ENCODE measurements at places on chromosomes 2 and 18.

DNA sequence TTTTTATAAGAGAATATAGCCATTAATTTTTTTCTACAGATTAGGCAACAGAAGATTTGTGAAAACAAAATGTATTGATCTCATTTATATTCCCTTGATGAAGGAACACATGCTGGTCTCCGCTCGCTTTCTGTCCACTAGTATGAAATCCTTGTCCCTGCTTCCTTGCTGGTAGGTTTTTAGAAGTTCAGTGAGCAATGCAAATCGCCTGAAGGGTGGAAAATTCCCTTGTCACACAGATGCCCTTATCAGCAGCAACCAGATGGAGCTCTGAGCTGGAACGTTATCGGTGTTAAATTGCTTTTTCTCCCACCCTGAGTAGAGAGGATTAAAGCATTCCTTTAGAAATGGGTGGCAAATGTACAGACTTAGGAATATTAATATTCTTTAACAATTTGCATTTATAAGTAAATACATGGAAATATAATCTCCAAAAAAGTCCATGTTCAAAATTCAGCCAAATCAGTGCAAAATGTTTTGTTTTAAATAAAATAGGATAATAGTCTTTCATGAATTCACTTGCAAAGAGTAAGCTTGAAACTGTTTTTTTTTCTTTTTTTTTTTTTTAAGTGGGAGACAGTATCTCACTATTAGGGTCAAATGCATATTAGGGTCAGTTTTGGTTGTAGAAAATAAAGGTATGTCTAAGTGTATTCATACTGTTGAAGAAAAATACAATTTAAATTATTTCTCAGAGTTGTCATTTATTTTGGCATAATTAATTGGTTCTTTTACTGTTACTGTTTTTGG, 164.0 kb upstream of the MYO3B start:
- no peak for DNase-seq
- H3K36me3 ChIP-seq, result peaks cover 4% of the 10 kb centered on the region
- no peak overlapping the region for H3K27ac ChIP-seq
- H3K4me1 ChIP-seq, result peaks cover 3% of the 10 kb centered on the region

DNA sequence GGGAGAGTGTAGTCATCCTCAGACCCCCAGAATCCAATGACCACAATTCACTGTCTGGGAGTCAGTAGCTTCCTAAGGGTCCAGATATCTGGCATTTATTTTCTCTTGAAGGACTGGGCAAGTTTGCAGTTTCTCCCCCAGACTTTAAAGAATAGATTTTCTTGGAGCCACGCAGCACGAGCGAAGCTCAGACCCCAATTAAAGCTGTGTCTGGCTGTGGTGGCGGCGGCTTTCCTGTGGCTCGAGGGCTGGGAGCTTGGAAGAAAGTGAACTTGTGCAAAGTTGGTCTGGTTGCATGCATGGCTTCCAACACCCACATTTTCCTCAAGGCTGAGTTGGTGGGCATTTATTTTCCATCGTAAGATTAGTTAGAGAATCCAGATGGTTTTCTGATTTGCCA, 105.0 kb downstream of the ACKR3 start:
- no peak for DNase-seq
- no peak overlapping the region for H3K4me3 ChIP-seq
- H3K27ac ChIP-seq, result no peak overlapping the region

GRCh38 chr2:235773188-235773928, 279.5 kb downstream of the AGAP1 start:
- H3K27me3 ChIP-seq, result no peaks in the 10 kb centered on the region
- H3K27ac ChIP-seq, result no peak overlapping the region
- H3K4me1 ChIP-seq, result no peaks in the 10 kb centered on the region
- no peak for DNase-seq

DNA sequence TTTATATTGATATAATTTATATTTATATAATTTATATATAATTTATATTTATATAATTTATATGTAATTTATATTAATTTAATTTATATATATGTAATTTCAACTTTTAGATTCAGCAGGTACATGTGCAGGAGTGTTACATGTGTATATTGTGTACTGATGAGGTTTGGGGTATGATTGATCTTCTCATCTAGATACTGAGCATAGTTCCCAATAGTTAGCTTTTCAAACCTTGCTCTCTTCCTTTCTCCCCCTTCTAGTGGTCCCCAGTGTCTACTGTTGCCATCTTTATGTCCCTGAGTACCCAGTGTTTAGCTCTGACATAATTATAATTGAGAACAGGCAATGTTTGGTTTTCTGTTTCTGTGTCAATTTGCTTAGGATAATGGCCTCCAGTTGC, 1335.3 kb upstream of the CDH2 start:
- no peak for DNase-seq
- no peaks in the 10 kb centered on the region for H3K27me3 ChIP-seq
- no peaks in the 10 kb centered on the region for H3K4me1 ChIP-seq
- no peak overlapping the region for H3K4me3 ChIP-seq
- no peak overlapping the region for H3K27ac ChIP-seq

GRCh38 chr18:5515011-5515784, 28.6 kb downstream of the EPB41L3 start:
- H3K4me1 ChIP-seq, result peaks cover 2% of the 10 kb centered on the region
- H3K4me3 ChIP-seq, result no peak overlapping the region

DNA sequence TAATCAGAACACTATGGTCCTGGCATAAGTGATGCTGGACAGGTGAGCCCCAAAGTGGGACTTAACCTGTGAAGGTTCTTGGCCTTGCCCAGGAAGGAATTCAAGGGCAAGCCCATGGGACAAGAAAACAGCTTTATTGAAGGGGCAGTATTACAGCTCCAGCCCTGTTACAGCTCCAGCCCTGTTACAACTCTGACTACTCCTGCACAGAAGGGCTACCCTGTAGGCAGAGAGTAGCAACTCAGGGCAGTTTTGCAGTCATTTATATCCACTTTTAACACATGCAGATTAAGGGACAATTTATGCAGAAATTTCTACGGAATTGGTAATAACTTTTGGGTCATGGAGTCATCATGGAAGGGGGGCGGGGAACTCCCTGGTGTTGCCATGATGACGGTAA, 15.7 kb downstream of the IL37 start:
- no peak for DNase-seq
- H3K27me3 ChIP-seq, result no peaks in the 10 kb centered on the region
- H3K27ac ChIP-seq, result no peak overlapping the region
- no peaks in the 10 kb centered on the region for H3K36me3 ChIP-seq
- H3K4me3 ChIP-seq, result no peak overlapping the region

DNA sequence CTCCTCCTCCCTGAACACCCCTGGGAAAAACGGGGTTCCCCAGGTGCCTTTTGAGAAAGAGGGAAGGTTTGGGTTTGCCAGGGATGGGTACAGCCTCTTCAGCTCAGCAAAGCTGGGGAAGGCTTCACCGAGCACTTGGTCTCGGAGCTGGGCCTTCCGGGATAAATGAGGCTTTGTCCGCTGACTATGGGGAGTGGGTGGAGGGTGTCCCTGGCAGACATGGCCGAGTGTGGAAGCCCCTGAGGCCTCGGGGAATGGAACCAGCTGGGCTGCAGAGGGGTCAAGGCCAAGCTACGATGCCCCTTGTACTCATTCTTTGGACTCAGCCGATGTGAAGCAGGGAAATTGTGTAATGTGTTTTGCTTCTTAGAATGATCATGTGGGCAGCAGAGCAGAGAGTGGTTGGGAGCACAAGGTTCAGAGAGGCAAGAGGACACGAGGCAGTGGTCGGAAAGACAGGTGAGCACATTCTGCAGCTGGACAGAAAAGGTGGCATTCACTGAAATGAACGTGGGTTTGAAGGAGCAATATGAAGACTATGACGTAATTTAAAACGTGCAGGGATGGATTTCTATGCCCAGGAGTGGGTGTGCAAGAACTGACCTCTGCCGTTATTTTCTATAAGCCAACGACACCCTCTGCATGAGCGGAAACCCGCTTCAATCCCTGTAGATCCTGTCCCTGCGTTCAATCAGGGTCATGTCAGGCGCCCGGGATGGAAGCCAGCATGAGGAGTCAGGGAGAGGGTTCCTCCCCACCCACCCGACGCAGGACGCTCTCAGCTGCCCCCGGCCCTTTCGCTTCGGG, 142.6 kb downstream of the PXDN start:
- H3K36me3 ChIP-seq, result no peaks in the 10 kb centered on the region
- no peaks in the 10 kb centered on the region for H3K4me1 ChIP-seq
- H3K27ac ChIP-seq, result no peak overlapping the region
- H3K27me3 ChIP-seq, result no peaks in the 10 kb centered on the region
- DNase-seq, result no peak

- no peaks in the 10 kb centered on the region for H3K4me1 ChIP-seq
- H3K4me3 ChIP-seq, result no peak overlapping the region
- no peaks in the 10 kb centered on the region for H3K27me3 ChIP-seq
- no peak for DNase-seq
- H3K27ac ChIP-seq, result no peak overlapping the region
Observed at GRCh38 chr2:136538489-136538888, 226.9 kb upstream of the THSD7B start.

- peak; percentile 20 for DNase-seq
- H3K36me3 ChIP-seq, result no peaks in the 10 kb centered on the region
- peaks cover 6% of the 10 kb centered on the region for H3K27me3 ChIP-seq
- peaks cover 3% of the 10 kb centered on the region for H3K4me1 ChIP-seq
- H3K4me3 ChIP-seq, result peak overlapping the region; percentile 65
Observed at GRCh38 chr2:219684721-219685689, 57.6 kb downstream of the SLC4A3 start.

DNA sequence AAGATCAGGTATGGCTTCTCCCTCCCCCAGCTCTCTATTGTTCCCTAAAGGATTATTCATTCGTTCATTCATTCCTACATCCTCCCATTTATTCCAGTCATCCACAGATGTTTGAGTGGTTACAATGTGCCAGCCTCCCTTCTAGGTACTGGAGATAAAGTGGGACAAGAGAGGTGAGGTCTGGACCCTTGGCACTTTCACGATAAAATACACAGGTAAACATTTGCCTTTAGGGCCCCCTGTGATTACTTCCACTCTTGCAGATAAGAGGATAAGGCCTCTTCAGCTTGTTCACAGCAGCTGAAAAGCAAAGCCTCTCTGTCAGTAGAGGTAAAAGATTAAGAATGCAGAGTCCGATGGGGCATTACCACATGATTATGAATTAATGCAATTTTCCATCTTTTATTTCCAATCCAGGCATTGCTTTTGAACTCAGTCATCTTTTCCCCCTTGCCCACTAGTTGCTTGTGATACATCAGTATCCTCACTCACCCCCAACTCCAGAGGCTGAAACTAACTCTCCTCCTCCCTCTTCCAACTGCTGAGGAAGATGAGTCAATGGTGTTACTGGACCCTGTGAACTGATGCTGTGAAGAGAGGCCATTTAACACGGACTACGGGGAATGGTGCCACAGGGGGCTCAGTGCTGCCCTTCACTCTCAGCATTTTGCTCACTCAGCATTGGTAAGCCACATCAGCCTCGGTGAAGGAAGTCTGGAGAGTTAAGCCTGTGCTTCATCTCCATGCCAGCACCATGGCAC, 1.1 kb upstream of the DPP4 start:
- DNase-seq, result no peak

- H3K4me1 ChIP-seq, result no peaks in the 10 kb centered on the region
- no peak for DNase-seq
- no peak overlapping the region for H3K4me3 ChIP-seq
Observed at GRCh38 chr2:2662847-2663356, 331.8 kb upstream of the MYT1L start.

Measured in T-helper 2 cell treated with Interferon-gamma antibody and Interleukin-4, amounts not matched to agents 5 μg/mL and 100 μg/mL, for 36 hours (primary cell).